GM03348 (cell line): ENCODE measurements at places on chromosomes 1 and 21.

DNA sequence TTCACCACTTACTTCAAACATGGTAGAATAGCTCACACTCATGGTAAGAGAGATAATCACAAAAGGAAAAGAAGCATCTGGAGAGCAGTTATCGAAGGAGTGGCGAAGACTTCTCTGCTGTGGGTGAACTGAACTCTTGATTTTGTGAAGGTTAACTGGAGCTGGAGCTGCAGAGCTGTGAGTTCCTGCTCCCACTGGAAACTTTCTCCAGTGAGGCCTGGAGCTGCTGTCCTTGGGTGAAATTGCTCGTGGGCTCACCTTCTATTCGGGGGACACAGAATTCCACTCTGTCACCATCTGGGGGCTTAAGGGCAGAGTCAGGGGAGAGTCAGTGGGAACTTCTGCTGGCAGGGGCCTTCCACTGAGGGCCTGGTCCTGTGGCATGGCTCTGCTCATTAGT is 45.9 kb downstream of the MAB21L3 start:
- no peak for DNase-seq

DNA sequence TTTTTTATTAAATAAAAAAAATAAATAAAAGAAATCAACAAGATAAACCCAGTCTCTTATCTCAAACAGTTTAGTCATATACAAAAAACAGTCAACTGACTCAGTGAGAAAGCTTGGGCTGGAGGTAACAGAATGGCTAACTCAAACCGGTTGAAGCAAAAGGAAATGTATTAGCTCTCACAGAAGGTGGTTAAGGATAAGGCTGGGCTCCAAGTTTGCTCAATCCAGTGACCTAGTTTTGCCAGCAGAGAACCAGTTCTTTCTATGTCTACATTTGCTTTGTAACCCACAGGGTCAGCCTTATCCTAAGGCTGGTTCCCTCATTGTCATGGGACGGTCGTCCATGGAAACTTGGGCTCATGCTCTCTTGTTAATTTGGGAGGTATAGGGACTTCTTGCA is 144.5 kb upstream of the L1TD1 start:
- no peak for DNase-seq

DNA sequence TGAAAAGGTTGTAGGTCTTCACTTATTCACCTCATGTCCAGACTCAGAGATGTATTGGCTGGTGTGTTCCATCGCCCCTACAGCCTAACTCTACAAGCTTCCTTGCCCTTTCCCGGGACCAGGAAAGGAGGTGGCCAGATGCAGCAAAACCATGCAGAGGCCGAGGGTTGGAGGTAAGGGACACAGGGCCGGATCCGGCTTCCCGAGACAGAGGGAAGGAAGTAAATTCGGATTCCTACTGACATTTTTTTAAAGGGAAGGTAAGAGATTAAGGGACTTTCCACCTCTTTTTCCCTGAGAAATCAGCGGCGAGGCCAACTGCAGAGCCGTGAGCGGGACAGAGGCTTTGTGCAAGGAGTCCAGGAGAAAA is 12.7 kb downstream of the EPHA10 start:
- no peak for DNase-seq

DNA sequence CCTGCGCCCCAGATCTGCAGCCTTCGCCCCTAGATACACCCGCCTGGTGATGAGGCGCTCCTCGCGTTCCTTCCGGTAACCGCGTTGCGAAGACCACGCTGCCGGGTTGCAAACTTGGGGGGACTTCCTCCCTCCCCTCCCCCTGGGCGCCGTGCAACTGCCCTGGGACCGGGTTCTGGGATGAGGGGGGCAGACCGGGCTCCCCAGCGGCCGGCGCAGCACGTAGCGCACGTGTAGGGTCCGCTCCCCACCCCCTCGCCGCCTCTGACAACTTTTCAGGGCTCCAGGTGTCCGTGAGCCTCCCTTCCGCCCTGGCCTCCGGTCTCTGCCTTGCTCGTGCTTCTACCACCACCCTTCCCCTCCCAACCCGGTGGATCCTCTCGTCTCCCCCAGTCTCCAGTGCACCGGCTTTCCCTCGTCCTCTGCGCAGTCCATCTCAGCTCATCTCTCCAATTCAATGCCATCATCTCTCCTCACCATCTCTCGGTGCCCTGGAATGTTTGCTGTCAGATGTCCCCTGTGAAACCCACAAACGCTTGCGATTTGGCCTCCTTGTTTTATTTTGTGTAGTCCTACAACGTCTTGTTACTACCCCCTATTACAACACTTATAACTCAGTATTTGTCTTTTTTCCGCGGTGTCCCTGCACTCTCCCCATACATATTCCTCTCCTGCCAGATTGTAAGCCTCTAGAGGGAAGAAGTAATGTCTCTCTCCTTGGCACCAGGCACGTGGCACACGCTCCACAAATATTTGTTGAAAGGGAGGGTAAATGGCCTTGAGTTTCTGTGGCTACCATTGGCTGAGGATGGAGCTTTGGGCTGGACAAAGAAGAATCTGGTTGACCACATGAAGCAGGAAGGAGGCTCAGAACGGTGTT is 782 bp downstream of the PCAT6 start:
- peak; percentile 57 for DNase-seq
